ENCODE measurements at places on chromosomes 3 and 15. TPM values are rescaled to one million over a fixed set of nuclear protein-coding genes. Genes with fewer than 3 reads are reported as not detected.

Gene PHC3
- total RNA-seq, result 102 TPM

Gene SAXO2
- 11.8 TPM for total RNA-seq

- DNase-seq, result no peak
Observed at GRCh38 chr3:151093905-151094304, 8.4 kb downstream of the MED12L start.

DNA sequence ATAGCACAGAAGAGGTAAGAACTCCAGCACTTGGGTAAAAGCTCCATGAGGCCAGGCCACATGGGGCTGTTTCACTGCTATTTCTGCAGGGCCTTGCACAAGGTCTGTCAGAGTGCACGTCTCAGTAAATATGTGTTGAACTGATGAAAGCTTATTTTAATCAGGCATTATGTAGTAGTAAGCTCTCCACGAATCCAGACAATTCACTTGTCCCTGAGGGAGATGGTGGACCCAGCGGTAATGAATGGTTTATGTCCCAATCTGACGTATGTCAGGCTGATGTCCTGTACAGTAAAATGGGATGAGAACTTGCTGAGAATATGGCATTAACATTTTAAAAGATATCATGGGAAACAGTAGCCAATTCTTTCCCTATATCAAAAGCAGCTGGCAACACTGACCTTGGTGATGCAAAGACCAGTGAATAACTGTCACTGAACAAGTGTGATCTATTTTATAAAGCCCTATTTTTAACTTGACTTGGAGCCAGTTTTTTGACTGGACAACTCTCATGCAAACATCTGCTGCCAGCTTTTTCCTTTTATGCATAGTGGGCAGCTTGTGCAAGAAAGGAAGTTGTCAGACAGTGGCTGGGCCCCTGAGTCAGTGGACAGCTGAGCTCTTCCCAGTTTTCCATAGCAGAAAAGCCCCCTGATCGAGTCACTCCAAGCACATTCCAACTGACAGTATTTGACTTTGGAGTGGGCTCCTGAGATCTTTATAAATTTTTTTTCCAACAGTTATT, 519.8 kb upstream of the MDFIC2 start:
- no peak for DNase-seq

DNA sequence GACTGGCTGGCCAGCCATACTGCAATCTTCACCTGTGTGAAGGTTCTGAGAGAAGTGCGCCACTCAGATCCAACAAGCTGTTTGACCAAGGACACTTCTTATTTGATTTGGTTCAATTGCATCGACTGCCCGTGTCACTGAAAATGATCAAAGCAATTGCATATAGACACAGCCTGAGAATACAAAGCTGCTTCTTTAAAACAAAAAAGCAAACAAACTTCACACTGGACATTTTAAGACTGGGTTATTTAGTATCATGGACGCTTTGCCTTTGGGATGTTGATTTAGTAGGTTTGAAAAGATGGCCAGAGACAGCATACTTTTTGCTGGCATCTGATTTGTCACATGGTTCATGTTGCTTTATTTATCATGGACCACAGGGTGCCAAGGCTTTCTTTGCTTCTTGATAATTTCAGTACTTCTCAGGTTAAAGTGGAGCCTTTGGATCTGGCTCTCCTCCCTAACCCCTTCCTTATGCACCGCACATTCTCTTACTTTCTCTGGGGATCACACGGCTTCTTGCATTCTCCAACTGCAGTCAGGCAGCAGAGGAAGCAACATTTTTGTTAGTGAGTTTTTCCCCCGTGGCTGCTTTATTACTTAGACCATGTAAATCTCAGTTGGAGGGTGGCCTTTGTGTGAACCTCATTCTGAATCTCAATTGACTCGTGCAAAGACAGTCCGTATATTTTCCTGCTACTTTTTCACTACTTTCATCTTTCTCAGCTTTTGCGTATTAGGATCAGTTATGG, 151.0 kb downstream of the CD47 start:
- DNase-seq, result no peak

- DNase-seq, result no peak
Observed at GRCh38 chr15:100959066-100960050, 40.2 kb downstream of the LRRK1 start.
